Fibroblast of the conjunctiva (primary cell): ENCODE measurements at places on chromosomes 3 and 15.

- DNase-seq = no peak
Observed at GRCh38 chr3:157128771-157129681, 30.9 kb downstream of the CCNL1 start.

- DNase-seq = no peak
Observed at GRCh38 chr3:149596134-149596770, 61.6 kb downstream of the WWTR1 start.

DNA sequence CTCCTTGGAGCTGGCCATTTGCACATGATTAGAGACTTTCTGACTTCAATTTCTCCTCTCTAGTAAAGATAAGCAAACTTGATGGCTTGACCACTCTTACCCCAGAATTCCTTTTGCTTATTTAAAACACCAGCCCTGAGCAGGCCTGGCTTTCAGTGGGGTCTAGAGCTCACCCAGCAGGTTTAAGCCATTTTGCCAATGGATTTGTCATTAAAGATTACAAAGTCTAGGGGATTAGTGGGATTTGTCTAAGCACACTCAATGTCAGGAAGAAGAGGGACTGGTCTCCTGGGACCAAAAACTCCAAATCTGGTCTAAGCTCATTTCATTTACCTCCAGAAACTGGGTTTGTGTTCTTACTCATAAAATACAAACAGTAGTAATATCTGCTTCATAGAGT, 57.3 kb upstream of the SNTN start:
- DNase-seq = no peak

DNA sequence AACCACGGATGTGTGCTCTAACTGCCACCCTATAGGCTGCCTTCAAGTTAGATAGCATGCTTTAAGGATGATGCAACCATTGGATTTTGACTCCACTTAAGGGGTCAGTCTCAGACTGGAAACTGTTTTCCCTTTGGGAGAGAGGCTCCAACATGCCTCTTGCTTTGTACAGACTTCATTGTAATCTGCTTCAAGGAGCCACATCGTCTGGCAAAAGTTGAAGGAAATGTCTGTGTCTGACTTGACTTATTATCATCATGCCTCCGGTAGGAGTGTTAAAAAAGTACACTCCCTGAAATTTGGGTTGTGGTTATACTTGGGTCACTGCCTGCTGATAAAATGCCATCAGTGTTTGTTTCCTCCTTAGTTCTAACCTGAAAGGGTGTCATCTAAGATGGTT, 245.4 kb upstream of the CDIN1 start:
- peak; percentile 29 for DNase-seq

DNA sequence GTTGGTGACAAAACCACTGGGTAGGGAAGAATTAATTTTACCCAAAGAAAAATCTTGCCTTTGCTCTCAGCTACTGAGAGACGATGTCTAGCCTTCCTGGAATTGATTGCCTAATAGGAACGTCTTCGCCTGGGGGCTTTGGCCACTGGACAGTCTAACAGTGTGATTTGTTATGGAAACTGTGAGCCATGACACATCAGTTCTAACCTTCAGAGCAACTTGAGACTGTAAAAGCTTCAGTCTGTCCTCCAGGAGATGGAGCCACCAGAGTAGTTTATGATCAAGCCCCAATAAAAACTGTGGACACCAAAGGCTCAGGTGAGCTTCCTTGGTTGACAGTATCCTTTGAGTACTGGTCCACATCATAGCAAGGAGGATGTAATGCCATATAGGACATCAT, 235.8 kb upstream of the TMCO5A start:
- DNase-seq = no peak

- no peak for DNase-seq
Observed at GRCh38 chr15:85786781-85787114, 8.0 kb downstream of the KLHL25 start.

DNA sequence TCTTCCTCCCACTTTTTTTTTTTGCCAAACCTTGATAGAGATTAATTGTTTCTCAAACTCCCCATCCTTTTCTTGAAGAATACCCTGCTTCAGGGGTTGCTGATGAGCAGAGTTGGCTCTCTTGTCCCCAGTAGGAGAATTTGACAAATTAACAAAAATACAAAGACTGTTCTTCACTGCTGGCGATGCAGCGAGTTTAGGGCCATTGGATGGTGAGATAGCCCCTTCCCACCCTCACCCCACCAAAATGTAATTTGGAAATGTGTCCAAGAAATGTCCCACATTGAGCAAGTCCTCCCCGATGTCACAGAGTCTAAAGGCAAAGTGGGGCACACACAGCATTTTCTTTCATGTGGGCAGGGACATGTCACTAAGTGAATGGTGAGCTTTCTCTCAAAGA, 136.0 kb upstream of the RARB start:
- no peak for DNase-seq

DNA sequence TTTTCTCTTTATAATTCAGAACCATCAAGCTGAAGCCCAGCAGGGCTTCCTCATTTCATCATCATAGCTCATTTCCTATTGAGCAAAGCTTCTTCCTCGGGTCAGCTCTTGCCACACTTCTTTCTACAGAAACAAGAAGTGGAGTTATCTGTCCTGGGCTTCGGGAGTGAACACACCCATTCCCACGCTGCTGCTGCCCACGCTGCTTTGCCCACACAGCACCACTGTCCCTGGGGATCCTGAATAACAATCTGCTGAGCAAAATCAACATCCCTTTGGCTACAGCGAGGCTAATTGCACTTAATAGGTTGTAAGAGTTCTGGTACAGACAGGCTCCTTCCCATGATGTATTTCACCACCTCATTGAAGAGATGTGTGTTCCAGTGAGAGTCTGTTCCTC, 23.7 kb downstream of the CEP19 start:
- DNase-seq = peak; percentile 60

DNA sequence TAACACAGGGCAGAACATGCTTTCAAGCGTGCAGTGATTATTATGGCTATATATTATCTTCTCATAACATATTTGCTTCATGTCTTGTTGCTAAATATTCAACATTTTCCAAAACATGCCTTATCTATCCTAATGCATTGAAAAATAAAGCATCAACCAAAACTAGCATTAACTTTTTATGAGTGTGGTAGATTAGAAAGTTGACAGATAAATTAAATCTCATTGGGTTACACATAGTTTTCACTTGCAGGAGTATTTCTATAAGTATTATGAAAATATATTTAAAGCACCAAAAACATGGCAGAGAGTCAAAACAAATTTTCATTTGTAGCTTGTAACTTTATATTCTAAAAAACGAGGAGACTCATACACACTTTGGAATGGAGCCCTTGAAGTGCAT, 141.5 kb downstream of the CADM2 start:
- no peak for DNase-seq

- DNase-seq = no peak
Observed at GRCh38 chr3:159766563-159767185, 222.0 kb upstream of the IL12A start.

DNA sequence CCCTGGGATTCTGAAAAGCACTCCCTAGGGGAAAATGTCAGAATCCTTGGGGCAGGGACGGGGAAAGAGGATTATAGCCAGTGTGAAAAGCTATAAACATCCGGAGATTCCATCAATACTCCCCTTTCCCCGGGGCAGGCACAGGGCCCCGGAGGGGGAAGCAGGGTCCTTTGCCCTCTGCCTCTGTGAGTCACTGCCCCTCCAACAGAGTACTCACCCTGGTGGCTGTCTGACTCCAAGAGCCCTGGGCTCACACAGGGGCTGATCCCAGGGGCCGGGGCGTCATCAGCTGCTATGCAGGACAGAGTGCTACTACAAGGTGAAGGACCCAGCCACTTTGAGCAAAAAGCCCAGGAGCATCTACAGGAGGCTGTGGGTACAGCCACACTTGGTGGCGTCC, 133.0 kb upstream of the PRR20G start:
- no peak for DNase-seq

GRCh38 chr3:46186471-46187340, 21.4 kb downstream of the CCR1 start:
- DNase-seq = no peak

GRCh38 chr3:152769523-152769922, 65.4 kb upstream of the P2RY1 start:
- no peak for DNase-seq

- DNase-seq = no peak
Observed at GRCh38 chr15:67050062-67050461, 15.3 kb upstream of the SMAD3 start.

GRCh38 chr3:191303596-191303995, 25.6 kb upstream of the CCDC50 start:
- DNase-seq = no peak

GRCh38 chr3:115916866-115917265, 293.6 kb downstream of the GAP43 start:
- no peak for DNase-seq

- DNase-seq = no peak
Observed at GRCh38 chr3:171950373-171950772, 89.0 kb upstream of the FNDC3B start.

DNA sequence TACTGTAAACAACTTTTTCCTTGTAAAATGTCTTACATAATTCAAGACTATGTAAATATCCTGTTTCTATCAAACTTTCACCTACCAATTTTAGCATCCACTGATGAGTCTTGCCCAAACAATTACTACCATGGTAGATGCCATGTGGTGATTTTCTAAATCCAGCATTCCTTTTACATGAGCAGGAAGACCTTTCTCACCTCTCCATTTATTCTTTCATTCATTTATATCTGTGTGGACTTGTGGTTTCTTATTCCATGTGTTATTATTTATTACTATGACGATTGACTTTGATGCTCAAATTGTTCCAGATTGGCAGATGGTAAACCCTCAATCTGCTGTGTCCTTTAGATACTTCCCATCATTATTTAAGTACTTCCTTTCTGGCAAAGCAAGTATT, 62.4 kb downstream of the IFT57 start:
- no peak for DNase-seq

GRCh38 chr3:111751961-111752360, 107.1 kb upstream of the PHLDB2 start:
- peak; percentile 87 for DNase-seq

GRCh38 chr15:41772720-41773331, 1.5 kb upstream of the MAPKBP1 start:
- DNase-seq = peak; percentile 74

DNA sequence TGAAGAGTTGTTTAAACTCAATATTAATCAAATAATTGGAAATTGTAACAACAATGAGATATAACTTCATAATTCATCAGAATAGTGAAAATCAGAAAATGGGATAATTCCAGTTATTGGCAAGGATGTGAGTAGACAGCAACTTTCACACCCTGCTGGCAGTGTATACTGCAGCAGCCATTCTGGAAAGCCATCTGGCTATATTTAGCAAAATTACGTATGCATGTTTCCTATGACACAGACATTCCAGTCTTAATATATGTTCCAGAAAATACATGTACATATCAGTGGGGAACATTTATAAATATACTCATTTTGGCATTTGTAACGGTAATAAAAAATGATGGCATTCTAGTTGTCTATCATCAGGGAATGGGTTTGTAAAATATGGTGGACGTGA, 564.1 kb downstream of the GBE1 start:
- no peak for DNase-seq

DNA sequence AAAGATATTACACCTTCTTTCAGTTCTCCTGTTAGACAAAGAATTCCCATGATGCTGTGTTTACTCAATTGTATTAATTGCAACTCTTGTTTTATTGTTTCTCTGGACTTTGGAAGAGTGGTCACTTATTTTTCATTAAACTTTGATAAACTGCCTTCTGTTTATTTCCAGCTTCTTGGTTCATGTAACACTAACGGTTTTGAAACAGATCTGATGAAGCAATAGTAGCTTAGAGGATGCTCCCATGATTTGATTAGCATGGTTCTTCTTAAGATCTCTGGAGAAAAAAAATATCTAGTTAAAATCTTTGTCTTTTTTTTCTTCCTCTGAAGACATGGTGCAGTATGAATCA, 90.1 kb downstream of the FNDC3B start:
- no peak for DNase-seq

- no peak for DNase-seq
Observed at GRCh38 chr3:47804577-47804976, 1.6 kb downstream of the DHX30 start.

GRCh38 chr3:29412110-29412509, 131.2 kb downstream of the RBMS3 start:
- DNase-seq = no peak

DNA sequence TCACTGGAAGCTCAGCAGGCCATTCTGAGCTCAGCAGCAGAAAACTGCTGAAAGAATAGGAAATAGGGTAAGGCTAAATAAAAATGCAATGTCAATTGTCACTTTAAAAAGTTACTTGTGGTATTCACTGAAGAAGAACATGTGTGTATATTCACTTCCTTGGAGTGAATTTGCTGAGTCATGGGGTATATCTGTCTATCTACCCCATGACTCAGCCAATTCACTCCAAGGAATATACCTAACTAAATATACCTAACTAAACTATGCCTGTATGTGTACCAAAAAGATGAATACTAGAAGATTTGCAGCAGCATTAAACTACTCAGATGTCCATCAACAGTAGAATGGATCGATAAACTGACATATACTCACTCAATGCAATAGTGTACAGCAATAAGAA, 69.5 kb upstream of the KCNAB1 start:
- no peak for DNase-seq
